Stimulated activated CD4-positive, alpha-beta T cell treated with anti-CD3 and anti-CD28 coated beads, Interleukin-15, amount 100 ng/mL, for 1 hour (primary cell): ENCODE measurements at places on chromosomes 12 and 14.

DNA sequence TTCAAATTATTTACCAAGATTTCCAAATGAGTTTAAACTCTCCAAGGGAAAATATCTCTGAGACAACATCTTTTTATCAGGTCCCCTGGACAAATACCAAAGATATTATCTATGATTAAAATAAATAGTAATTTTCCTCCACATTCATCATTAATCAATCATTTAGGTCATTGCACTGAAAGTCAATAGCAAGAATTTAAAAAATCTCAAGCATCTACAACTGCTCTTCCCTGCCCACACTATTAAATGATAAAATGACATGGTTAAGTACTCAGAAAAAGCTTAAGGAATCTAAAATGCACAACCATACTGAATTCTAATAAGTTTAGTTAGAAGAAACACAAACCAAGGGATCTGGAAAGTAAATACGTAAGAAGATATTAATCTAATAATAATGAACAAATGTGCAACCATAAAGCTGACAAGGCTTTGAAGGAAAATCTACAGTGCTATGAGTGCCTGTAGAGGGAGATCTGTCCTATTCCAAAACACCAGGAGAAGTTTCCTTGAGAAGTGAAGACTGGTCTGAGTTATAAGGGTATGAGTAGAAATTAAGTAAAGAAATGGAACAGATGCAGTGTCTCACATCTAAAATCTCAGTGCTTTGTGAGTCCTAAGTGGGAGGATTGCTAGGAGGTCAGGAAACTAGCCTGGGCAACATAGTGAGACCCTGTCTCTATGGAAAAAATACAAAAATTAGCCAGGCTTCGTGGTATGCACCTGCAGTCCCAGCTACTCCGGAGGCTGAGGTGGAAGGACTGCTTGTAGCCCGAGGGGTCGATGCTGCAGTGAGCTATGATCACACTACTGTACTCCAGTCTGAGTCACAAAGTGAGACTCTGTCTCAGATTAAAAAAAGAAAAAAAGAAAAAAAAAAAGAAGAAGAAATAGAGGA lies 19.2 kb downstream of the INTS13 start:
- no peak for DNase-seq

DNA sequence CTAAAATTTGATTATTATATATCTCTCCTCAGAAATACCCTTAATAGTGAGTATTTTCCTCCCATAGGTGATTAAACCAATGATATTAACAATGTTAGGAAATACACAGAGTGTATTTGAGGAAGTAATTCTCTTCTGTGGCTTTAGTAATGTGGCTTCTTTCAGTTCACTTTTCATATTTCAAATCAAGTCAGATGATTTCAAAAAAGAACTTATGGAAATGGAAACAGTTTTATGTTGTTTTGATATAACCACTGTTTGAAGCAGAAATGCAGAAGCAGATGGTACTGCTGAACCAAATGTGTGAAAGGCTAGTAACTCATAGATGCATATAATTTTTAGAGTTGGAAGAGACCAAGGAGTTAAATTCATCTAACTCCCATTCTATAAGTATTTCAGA lies 1.9 kb upstream of the GPR33 start:
- DNase-seq: no peak

DNA sequence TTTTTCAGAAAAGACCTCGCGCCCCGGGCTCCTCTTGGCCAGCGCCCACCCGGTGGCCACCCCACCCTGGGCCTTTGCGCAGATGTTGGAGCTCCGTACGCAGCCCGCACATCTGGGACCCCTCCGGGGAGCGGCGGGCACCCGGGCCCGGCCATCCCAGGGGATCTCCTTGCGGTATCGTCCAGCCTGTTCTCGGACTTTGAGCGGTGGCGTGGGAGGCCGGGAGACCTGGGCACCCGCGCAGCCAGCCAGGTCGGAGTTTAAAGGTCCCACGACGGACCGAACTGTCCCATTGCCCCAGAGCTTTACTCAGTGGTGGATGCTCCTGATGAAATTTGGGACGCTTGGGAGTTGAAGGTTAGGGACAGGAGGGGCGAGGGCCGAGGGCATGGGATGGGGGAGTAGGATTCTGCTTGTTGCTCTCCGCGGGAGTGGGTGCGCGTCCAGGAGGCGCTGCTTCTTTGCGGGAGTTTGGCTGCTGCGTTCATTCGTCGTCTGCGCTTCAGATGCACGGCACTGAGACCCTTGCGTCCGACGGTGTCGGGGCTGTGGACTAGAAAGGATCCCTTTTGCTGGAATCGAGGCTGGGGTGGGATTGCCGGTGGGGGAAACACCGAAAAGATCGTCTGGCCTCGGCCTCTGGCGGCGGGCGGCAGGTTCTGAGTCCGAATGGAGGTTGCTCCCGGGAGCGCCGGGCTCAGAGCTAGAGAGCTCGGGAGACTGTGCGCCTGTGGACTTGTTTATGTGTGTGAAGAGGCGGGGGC lies 1.4 kb downstream of the NTF3 start:
- DNase-seq: no peak

- DNase-seq: no peak
Measured at GRCh38 chr12:105067511-105068031, 16.7 kb downstream of the ALDH1L2 start.

DNA sequence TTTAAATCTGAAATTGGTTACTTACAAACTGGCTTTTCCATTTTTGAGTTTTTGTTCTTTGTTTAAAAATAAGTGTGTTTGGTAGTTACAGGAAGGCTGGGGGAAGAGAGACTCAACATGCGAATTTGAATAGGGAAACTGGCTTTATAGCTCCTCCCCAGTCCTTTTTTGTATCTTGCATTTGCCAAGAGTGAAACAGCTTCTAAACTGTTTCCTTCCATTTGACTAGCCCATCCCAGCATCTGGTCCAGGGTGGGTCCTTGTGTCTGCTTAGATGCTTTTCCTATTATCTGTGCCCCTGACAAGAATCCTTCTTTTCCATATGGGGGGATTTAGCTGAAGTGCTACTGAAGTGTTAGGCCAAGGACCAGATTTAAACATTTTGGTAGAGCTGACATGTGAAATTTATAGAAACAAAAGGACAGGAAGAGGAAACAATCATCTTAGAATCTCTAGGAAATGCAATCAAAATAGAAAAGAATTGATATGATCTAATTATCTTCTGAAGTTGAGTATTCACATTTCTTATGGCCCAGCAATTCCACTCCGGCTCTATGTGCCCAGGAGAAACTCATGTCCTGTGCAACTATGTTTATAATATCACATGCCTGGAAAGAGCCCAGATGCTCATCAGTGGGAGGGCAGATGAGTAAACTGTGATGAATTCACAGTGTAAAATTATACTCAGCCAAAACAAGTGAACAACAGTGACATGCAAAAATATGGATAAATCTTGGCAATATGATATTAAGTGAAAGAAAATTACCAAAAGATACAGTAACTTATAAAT lies 7.4 kb downstream of the SMOC1 start:
- no peak for DNase-seq

- DNase-seq: no peak
Measured at GRCh38 chr14:59704054-59704645, 127.5 kb upstream of the CCDC175 start.

DNA sequence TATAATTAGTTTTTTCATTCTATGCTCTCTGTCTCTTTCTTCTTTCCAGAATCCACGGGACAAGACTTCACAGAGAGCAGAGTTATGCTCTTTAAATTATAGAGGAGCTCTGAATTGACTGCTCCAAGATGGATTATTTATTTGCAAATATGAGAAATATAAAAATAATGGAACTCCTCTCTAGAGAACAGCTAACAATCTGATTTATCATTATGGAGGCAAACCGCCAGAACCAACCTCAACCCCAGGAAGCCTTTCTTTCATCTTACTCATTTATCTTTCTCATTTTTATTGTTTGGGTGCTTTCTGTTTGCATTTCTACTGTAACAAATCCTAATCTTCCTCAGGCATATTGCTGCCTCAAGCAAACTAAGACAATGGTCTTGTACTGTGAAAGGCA lies 216.5 kb downstream of the C12orf50 start:
- DNase-seq: no peak

- DNase-seq: no peak
Measured at GRCh38 chr14:68695326-68695768, 97.5 kb downstream of the ZFP36L1 start.

GRCh38 chr12:104371043-104371870 lies 67.7 kb downstream of the EID3 start:
- DNase-seq: no peak

DNA sequence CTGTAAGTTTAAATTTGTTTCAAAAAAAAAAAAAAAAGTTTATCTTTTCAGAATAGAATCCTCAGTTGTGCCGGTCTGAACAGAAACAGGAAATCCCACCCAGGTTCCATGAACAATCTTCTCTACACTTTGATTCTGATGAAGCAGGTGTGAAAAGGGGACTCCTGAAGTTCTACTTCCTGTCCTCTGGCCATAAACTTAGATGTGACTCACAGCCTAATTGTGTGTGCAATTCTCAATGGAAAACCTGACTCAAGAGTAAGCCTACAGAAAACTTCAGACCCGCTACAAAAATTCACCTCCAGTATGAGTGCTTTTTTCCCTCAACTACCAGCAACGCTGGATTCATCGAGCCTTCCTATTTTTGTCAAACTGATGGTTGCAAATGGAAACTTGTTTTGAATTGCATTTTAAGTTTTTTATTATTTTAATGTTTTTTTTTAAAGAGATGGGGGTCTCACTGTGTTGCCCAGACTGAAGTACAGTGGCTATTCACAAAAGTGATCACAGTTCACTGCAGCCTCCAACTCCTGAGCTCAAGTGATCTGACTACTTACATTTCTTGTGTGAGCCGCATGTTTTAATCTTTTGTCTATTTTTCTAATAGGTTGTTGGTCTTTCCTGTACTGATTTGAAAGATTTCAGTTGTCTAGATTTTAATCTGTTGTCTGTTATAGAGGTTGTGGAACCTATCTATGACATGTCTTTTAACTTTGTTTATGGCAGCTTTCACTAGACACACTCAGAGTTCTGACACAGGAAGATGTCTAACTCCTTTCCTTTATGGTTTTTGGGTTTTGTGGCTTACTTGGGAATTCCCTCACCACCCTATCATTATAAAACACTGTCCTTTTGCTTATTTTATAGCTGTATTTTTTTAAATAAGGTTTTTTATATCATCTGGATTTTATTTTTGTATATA lies 37.6 kb downstream of the ATG14 start:
- no peak for DNase-seq

GRCh38 chr12:45226021-45226420 lies 10.1 kb downstream of the ANO6 start:
- DNase-seq: no peak

- no peak for DNase-seq
Measured at GRCh38 chr14:67411370-67411769, 595 bp downstream of the PLEK2 start.

DNA sequence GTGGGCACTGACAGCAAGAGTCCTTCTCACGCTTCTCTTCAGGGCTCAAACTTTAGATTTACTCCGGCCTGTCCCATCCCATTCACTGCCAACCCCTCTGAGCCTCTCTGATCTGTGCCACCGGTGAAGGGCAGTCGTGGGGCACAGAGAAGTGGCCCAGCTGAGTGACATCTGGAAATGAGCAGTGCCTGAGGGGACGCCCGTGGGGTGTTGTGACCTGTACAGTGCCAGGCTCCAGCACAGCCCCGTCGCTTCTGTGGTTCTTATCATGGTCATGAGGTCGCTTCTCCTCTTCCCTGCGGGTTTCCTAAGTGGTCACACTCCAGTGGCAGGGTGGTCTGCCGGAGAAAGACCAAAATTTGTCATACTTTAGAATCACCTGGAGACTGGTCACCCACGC lies 4.1 kb downstream of the BDKRB2 start:
- no peak for DNase-seq

GRCh38 chr12:111284709-111285108 lies 84.2 kb downstream of the PHETA1 start:
- no peak for DNase-seq

DNA sequence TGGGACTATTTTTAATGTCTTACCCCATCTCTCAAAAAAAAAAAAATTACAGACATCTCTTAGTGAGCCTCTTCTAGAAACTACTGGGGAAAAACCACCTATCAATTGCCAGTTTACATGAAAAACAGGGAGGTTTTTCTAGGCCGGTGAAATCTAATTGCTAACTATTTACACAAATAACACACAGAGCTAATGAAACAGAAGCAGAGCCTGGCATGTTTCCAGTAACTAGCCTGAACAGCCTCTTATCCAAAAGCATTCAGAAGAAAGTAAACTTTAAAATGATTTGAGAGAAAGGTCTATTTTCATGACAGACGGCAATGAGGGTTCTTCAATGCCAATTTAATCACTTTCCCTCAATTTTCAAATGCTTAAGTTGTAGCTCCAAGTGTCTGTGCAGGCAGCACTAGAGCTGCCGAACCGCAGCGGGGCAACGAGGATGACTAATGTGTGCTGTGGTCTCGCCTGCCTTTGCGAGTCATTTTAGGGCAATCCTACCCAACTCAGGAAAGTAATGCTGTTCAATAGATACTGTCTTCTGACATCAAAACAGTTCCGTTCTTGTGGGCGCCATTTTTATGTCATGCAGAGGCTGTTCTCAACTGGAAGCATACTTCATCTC lies 84.6 kb downstream of the SETD3 start:
- peak; percentile 7 for DNase-seq

- DNase-seq: no peak
Measured at GRCh38 chr12:89468648-89469326, 55.8 kb downstream of the GALNT4 start.

DNA sequence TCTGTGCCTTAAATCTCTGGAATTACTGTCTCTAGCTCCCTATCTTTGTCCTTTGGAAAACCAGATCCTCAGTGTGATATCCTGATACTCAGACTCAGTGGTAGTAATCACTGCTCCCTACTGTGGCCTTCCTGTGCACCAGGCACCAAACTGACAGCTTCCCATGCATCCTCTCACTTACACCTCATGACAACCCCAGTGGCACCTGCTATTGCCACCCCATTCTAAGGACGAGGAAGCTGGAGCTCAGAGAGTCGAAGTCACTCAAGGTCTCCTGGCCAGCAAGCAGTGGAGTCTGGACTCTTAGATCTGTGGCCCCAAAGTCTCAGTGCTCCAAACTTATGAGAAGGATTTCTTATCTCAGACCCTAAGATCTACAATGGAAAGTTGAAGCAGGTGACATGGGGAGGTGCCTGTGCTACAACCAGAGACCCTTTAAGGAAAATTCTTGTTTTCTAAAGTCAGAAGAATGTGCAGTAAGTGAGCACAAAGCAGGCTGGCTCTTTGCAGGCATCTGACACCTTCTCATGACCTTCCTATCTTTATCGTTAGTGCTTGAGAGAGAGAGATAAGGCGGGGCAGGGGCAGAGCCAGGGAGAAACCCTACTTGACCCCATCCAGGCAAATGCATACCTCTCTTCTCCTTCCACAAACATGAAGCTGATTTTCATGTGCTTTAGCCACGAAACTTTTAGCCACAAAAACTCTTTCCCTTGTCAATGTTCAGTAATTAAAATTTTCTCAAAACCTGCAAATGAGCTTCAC lies 47.1 kb downstream of the CCDC60 start:
- no peak for DNase-seq

DNA sequence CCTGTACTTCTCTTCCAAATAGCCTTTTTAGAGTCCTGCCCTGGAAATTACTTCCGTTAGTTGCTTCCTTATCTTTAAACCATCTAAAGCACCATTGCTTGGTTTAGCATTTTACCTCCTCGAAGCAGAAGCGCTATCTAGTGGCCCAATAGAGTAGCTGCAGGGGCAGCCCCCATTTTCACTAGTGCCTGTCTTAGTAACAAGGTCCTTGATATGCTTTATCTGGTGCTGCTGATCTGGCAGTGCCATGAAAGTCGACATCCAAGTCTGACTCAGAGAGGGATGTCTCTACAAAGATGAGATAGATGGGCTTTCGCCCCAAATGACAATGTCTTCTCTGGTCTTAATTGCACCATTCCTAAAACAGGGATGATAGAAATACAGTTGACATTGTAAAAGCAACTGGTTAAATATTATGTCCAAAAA lies 25.0 kb upstream of the CIT start:
- DNase-seq: peak; percentile 49

GRCh38 chr14:50512463-50512862 lies 19.9 kb downstream of the MAP4K5 start:
- no peak for DNase-seq
